ENCODE measurements at places on chromosomes 3 and 15. TPM values are rescaled to one million over a fixed set of nuclear protein-coding genes. Genes with fewer than 3 reads are reported as not detected.

RNU5B-1 gene
- total RNA-seq, result 18.5 TPM

- no peak for DNase-seq
These were observed 51.8 kb upstream of the TPRG1 start for GRCh38 chr3:189119950-189120349.

DNA sequence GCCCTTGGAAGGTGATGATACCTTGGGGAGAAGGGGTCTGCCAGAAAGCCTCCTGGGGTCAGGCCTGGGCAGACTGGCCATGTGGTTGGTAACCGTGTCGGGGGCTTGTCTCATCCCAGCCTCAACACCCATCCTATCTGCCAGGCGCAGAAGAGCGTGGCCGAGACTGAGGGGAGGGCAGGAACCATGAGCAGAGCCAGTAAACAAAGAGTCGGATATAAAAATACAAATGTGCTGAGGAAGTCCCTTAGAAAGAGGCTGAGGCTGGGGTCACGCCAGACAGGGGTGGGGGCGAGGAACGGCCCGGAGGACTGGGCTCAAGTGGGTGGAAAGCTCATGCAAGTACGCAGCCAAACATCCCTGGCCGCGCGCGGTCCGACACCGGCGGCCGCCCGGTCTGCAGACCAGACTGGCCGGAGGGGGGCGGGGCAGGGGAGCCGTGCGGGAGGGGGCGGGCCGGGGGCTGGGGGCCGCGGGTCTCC lies 1.9 kb downstream of the CAMK2N2 start:
- DNase-seq, result no peak

DNA sequence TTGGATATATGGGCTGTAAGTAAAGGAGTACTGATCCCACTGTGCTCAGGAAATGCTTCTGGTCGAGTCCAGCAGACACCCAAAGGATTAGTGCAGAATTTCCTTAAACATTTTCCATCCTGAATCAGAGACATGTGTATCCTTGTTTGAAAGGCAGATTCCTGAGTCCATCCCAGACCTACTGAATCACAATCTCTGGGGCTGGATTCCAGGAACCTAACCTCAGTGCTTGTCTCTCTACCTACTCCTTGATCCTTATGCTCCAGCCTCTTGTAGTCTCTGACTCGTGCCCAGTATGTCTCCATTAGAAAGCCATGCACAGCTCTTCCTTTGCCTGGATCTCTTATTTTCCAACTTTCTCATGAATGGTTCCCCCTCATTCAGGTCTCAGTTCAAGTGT lies 585.8 kb downstream of the NLGN1 start:
- no peak for DNase-seq

DNA sequence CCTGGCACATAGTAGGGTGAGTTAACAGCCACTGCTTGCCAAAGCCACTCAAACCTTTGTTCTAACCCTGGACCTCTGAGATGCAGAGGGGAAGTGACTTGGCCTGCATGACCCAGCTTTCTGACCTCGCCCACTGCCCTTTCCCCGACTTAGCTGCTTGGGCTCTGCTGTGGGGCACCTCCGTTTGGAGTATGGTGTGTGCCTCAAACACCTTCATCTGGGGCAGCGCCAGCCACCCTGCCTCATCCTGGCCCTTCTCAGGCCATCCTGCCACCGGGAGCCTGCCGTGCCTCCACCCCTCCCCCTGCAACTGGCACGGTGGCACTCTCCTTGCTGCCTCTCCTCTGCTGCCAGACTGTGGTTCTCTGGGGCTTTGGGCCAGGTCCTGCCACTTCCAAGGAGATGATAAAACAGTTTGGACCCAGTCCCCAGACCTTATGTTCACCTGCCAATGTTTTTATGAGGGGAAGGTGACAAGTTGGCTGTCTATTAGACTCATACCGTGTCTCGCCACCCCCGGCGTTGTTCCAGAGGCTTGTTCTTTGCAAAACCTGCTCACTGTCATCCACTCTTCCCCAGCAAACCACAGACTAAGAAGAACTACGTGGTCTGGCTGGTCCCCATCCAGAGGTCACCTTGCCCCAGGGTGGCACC lies 32.2 kb downstream of the SLC6A6 start:
- no peak for DNase-seq

DNA sequence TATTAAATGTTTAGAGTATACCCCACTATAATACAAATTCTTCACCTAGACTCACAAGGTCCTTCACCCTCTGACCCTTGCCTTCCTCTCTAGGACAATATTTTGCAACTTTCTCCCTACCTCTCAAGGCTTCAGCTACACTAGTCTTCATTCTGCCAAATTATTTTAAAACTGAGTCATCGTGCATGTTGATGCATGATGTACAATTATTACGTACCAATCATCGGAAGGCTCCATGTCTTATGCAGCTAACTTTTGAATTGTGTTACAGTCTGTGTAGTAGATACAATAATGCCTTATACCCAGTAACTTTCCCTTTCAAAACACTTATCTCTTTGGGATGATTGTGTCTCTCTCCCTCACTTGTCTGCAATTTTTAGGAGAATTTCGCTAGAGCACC lies 98.5 kb upstream of the ROBO2 start:
- DNase-seq, result no peak
